Activated naive CD8-positive, alpha-beta T cell treated with anti-CD3 and anti-CD28 coated beads, Interleukin-2, amount 50 U/mL, for 16 hours (primary cell): ENCODE measurements at places on chromosomes 3 and 15.
A peak's percentile ranks its signal among the peaks of the same experiment; 100 is the strongest.

DNA sequence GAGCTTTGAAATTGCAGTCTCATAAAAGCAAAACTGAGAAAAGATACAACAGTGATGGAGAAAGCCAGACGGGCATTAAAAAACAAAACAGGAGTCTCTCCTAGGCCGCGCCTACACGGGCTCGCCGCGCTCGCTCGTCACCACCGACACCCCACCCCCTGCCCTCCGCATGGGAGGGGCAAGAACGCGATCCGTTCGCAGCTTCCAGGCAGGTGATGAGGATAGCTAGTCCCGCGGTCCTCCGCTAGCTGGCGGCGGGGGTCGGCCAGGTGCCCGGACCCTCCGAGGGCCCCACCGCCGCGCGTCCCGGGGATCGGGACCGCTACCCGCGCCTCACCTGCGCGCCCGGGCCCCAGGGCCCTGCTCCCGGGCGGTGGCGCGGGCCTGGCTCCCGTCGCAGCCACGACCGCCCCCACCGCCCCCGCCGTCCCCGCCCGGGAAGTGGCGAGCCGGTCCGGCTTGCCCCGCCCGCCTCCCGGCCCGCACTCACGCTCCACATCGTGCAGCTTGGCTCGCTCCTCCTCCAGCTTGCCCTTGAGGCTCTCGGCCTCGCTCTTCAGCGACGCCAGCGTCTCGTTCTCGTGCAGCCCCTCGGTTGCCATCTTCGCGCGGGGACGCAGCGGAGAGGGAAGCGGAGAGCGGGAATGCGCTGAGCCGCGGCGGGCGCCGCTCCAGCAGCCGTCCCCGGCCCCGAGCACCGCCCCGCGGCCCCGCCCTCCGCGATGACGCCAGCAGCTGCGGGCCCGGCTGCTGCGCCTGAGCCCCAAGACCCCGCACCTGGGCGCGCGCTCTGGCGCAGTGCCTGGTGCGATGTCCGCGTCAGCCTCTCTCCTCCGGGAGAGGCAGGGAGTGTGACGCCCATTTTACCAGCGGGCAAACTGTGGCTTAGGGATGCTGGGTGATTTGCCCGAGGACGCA, 11.7 kb downstream of the GNB5 start:
- DNase-seq: peak; percentile 80

GRCh38 chr3:172153335-172153861, 114.0 kb downstream of the FNDC3B start:
- DNase-seq: no peak

DNA sequence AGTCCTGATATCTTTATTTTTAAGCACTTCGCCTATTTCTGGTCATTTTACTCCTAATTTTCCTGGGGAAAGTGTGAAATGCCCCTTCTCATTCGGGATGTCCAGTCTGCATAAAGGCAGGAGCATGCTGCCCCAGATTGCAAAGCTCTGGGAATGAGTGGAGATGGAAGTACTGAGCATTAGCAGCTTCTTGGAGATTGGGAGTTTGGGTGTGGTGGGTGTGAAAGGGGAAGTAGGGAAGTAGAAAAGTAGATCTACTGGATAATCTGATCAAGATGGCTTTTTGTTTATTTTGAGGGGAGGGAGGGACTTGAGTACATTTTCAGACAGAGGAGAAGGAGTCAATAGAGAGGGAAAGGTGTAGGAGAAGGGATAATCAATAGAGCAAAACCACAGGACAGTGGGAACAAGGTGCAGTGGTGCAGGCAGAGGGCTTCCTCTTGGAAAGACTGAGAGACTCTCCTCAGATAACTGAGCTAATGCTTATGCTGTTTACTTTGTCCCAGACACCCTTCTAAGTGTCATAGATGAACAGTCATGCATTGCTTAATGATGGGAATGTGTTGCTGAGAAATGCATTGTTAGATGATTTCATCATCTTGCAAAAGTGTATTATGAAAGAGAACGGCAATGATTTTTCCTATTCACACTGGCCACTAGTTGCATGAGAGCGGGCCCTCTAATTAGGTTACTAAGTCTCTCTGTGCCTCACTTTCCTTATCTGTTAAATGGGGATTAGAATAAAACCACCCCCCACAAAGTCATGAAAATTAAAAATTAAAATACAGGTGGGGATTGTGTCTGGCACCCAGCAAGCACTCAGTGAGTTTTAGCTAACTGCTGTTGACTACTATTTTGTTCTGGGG, 45.5 kb downstream of the PHLDB2 start:
- DNase-seq: no peak

DNA sequence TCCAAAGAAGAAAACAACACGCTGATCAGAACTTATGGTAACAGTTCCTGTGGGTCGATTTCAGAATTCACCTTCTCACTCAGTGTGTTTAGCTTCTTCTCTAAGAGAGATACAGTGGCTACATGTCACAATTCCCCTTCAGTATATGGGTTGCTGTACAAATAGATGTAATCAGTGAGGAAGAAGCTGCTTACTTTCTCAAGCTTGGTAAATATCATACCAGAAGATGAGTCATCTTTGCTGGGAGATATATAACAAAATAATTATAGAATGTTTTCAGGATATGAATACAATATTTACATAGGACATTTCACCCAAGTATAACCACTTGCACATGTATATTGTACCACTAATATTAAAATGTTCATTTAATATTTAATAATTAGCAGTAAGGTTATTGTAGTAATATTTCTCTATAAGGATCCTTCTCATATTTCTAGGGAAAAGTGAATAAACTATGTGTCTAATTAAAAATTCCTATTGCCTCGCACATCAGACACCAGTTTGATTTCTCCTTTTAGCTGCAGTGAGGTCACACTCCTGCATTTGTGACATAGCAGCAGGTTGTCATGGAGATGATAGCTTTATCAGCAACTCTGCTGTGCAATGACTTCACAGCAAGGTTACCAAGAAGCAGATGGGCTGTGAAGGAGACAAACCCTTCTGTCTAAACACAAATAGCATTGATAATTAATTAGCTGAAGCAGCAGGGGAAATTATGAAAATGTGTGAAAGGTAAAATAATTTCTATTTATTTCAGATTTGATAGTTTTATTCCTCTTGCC, 211.4 kb downstream of the TUSC7 start:
- DNase-seq: no peak

- no peak for DNase-seq
These were observed 62.8 kb downstream of the ABHD2 start for GRCh38 chr15:89150762-89151664.

- DNase-seq: no peak
These were observed 95.5 kb downstream of the GABRG3 start for GRCh38 chr15:27066446-27066845.

DNA sequence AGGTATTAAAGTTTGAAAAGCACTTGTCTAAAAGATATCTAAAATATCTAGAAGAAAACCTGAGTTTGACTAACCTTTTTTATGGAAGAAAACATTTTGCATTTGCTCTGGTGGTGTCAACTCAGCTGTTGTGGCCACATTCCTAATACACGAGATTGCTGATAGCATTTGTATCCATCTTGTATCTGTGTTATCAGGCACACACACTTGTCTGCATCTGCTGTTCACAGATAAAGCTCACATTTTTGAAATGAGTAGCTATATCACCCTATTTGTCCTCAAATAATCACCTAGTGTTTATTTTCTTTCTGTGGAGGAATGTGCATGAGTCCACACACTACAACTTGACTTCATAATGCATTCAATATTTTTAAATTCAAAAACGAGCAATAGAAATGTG, 632.3 kb upstream of the NR2F2 start:
- DNase-seq: no peak

DNA sequence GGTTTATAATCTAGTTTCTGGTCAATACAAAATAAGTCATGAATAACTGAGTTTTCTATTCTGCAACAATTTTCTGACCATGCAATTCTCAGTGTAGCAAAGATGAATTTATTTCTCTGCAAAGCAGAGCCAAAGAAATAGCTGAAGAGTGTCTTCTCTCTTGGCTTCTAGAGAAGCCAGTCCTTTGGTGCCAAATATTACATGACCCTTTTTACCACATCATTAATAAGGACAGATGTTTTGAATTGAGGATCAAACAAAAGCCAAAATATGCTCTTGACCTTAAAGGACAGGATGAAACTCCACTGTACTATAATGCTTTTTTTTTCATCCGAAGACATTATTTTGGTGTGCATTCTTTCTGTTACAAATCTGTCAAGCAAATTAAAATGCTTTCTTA, 40.2 kb upstream of the OSTN start:
- DNase-seq: no peak

DNA sequence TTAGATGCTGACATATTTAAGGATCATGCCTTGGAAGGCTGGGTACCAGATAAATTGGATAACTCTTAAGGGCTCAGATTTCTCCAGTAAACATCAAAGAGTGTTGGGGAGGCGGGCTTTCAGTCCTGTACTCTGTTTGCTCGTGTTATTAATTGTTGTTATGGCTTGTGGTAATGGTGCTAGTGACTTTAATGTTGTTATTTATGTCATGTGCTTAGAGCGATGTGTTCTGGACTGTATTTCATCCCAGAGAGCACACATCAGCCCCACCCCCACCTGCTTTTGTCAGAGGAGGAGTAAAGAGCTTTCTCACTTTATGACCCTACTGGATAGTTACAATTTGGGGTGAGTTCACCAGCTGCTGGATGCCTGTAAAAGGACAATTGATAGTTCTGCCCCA, 386.3 kb downstream of the EPHB1 start:
- DNase-seq: no peak

GRCh38 chr3:27454914-27455313, 29.3 kb downstream of the SLC4A7 start:
- DNase-seq: no peak

GRCh38 chr15:71575474-71576045, 234.8 kb upstream of the NR2E3 start:
- DNase-seq: no peak

DNA sequence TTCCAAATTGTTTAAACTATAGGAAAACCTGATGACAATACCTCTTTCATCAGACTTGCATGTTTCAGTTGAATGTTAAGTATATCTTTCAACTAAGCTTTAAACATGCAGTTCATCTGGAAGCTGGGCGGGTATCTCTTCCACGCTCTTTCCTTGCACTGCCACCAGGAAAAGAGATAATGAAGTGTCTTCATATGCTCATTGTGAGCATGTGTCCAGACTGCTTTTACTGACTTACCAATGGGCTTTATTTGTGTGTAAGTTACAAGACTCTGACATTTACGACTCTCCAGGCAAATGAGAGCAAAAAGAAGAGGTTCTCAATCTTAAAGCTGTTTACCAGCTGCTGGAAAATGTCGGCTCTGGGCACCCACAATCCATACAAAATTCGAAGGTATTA, 52.8 kb downstream of the TMEM212 start:
- DNase-seq: no peak

- peak; percentile 70 for DNase-seq
These were observed 1.9 kb downstream of the GNAI2 start for GRCh38 chr3:50237754-50238548.

- DNase-seq: peak; percentile 59
These were observed 24.4 kb upstream of the TXNRD3 start for GRCh38 chr3:126679318-126679751.

- no peak for DNase-seq
These were observed 148.1 kb downstream of the FNDC3B start for GRCh38 chr3:172187511-172187910.

DNA sequence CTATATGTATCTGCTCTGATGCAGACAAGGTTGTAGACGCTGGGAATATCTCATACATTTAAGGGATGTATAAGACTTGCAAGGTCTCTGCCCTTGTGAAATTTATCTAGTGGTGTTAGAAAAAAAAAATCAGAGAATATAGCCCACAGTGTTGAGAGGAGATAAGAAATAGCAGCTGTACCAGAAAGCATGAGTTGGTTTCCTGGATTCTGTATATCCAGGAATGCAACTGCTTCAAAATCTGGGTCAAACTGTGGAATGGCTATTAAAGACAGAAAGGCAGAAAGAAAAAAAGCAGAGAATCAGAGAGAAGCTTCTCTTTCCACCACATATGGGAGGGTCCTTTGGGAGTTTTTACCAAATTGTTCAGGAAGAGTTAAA, 1.5 kb upstream of the TMEM212 start:
- no peak for DNase-seq

DNA sequence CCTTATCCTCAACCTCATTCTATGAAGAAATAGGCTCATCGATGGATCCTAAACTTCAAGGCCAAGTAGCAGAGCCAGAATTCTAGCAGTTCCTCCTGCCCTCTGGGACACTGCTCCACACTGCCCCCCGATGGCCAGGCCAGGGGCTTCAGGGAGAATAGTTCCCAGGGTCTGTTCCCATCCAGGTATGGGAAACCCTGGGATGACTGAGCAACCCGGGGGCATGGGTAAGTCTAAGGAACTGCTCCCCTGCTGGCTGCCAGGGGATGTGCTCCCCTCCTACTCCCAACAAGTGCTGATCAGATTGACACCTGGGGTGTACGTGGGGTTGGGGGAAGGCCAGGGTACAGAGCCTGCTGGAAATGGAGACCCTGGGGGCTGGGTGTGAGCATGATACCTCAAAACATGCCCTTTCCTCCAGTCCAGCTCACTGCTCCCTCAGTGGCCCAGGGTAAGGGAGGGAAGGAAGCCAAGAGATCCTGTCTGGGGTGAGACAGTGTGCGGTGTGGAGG, 7.6 kb downstream of the ULK3 start:
- no peak for DNase-seq

GRCh38 chr15:36811903-36812302, 232.5 kb downstream of the CDIN1 start:
- no peak for DNase-seq

DNA sequence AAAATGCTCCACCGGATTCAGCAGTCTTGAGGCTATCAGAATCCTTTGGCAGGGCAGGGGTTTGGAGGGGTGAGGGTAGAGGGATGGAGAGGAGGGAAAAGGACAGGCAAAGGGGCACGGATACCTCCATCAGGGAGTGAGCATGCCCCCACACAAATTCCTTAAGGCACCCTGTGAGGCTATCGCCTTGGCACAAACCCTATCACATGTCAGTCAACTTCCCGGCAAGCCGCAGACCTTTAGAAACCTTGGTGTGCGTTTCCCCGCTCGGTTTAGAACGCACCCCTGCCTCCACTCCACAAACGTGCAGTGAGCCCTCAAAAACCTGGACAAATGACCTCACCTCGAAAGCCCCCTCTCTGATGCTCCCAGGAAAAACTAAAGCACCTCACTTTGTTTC, 422 bp upstream of the SETMAR start:
- no peak for DNase-seq

DNA sequence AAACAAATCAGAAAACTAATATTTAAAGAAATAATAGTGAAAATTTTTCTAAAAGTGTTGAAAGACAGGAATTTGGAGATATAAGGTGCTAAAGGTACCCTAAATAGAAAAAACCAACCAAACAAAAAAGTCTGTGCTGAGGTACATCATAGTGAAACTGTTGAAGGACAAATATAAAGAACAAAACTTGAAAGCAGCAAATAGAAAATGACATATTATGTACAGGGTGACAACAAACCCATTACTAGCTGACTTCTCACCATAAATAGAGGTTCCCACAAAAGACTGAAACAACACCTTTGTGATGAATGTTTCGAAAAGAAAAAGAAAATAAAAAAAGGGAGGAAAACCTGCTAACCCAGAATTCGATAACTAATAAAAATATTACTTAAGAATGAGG, 502.5 kb upstream of the NECTIN3 start:
- no peak for DNase-seq
